ENCODE measurements at places on chromosomes 12 and 14. TPM values are rescaled to one million over a fixed set of nuclear protein-coding genes. Genes with fewer than 3 reads are reported as not detected.

The GOLT1B gene
- 50.6 TPM for total RNA-seq

The SOX5 gene
- total RNA-seq: 13.3 TPM

The SCNN1A gene
- not detected for total RNA-seq

The TAS2R30 gene
- total RNA-seq: 8.7 TPM

The RNU4-1 gene
- 2,161 TPM for total RNA-seq

The GALNT16 gene
- 0.05 TPM for total RNA-seq
